Naive thymus-derived CD4-positive, alpha-beta T cell (primary cell): ENCODE measurements at places on chromosomes 11 and 22. TPM values are rescaled to one million over a fixed set of nuclear protein-coding genes. Genes with fewer than 3 reads are reported as not detected.

- DNase-seq = no peak
These were observed 17.8 kb downstream of the KIF18A start for GRCh38 chr11:28090052-28090749.

DNA sequence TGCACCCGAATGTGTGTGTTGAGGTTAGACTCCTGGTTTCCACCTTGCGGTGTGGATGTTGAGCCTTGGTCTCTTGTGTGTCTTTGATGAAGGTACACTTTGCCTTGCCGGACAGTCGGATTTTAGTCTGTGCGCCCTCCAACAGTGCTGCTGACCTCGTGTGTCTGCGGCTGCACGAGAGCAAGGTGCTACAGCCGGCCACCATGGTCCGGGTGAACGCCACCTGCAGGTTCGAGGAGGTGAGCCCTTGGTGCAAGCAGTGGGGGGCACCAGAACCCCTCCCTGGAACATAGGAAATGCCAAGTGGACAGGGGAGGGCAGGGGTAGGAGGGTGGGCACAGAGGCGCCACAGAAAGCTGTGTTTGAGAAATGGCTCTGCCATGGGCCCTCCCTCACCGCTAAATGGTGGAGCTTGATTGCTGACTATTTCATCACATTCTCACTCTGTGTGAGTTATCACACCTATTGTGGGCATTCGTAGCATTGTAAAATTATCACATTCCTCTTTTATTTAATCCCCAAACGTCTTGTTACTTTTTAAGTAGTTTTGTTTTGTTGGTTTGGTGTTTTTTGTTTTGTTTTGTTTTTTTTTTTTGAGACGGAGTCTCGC, 26.4 kb upstream of the PANX2 start:
- no peak for DNase-seq

GRCh38 chr11:1146365-1146764, 11.4 kb upstream of the MUC5AC start:
- no peak for DNase-seq

SCGB1C1 gene
- not detected for total RNA-seq
